ENCODE measurements at places on chromosomes 7 and 10. TPM values are rescaled to one million over a fixed set of nuclear protein-coding genes. Genes with fewer than 3 reads are reported as not detected.

DNA sequence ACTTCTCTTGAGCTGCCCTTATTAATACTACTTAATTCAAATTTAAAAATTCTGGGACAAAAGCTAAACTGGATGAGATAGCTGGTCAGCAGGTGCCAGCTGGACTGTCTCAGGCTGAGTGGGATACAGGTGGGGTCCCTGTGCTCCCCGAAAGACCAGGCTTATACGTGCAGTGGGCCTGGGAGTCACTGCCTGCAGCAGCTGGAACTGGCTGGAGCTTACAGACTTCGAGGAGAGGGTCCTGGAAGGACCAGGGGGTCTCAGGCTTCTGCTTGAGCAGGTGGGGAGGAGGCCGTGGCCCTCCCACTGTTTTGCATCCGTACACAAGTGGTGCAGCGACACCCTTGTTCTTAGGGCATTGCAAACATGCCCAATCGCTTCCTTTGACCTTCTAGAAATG lies 203.7 kb downstream of the GLRX3 start:
- DNase-seq: no peak

- no peak for DNase-seq
Observed at GRCh38 chr7:74476626-74477025, 22.9 kb downstream of the GTF2IRD1 start.

GRCh38 chr10:10911471-10911921 lies 106.2 kb upstream of the CELF2 start:
- DNase-seq: peak; percentile 85

DNA sequence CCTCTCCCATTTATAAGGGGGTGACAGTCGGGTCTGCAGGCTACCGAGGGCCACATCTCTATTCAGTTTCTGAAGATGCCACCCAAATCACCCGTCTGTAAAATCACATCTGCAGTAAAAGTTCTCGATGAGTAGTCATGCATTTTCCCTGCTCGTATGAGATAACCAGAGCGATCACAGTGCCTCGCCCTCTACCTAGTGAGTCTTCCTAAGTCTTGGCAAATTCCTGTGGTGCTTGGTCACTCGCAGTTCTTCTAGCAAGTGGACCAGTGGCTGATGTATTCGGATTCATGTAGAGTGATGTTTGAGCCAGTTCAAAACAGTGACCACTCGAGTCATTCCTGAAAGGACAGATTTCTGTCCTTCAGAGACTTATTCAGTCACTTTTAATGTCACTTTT lies 44.9 kb downstream of the INSYN2A start:
- DNase-seq: no peak

DNA sequence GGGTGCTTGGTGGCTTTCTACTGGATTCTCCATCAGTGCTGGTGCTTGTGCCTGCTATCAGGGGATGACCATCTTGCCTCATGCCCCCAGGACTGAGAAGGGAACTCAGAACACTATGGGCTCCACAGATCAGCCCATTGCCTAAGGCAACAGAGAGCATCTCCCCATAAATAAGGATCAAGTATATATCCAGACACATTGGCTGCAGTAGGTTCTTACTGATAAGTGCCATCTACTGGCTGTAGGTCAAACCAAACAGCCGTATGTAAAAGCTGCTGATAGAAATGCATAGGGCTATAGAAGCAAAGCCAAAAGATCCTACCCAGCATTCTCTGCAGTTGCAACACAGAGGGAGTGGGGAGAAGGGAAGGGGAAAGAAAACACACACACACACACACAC lies 153.7 kb downstream of the CDK14 start:
- no peak for DNase-seq

- no peak for DNase-seq
Observed at GRCh38 chr10:97547271-97547600, 25.3 kb upstream of the ANKRD2 start.

GRCh38 chr10:17109475-17110207 lies 20.0 kb downstream of the CUBN start:
- DNase-seq: no peak

DNA sequence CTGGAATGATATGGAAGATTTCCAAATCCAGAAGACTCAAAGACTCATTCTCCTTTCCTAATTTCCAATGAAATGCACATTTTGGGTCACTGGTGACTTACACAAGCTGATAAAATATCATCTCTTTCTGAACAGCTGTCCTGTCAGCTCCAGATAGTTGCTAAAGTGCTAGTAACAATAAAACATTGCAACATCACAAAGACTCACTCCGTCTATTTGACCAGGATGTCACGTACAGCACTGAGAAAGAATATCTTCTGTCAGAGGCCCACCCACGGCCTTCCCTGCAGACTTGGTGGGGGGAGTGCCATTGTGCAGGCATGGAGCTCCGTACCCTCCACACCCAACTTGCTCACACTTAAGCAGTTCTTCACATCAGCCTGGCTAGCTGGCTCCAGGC lies 78.9 kb upstream of the EGR2 start:
- DNase-seq: no peak

DNA sequence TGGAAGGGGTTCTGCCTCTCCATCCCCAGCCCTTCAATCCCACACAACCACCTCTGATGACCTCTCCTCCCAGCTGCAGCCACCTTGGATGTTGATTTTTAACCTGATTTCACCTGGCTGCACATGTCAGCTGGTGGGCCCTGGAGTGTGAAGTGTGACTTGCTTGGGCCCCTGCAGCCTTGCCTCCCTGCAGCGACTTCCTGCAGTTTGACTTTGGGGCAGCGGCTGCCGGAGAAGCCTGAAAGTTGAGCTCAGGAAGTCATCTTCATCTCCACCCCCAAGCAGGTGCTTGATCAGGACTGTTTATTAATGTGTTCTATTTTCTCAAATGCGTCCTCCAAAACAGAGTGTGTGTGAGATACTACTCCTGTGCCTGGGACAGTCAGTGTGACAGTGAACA lies 675.2 kb upstream of the GALNT17 start:
- DNase-seq: no peak

Gene PBLD
- total RNA-seq: 4.1 TPM

Gene EPHB6
- 12.1 TPM for total RNA-seq

Gene PNLIPRP2
- not detected for total RNA-seq

Gene MRLN
- not detected for total RNA-seq

Gene MEIG1
- not detected for total RNA-seq

Gene CRPPA
- total RNA-seq: 3.6 TPM

Data from left lung (tissue), 14 donors.